Astrocyte (in vitro differentiated cells and primary cell): ENCODE measurements at places on chromosomes 4 and X.
A peak's percentile ranks its signal among the peaks of the same experiment; 100 is the strongest.

DNA sequence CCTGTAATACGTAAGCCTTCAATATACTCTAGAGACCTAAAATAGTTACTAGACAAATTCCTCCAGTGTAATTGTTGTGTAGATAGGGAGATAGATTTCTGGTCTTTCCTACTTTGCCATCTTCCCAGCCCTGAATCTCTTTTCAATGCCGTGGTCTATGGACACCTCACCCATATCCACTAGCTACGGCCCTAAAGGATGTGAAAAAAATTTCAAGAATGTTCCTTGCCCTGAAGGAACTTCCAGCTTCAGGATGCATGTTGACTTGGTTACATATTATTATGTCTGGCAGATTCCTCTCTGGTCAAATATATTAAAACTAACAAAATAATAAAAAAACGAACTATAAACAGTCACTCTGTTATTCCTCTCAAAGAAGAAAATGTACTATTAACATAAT is 52.4 kb upstream of the TSPAN5 start:
- DNase-seq: peak; percentile 13

GRCh38 chr4:30948653-30949052 is 228.5 kb downstream of the PCDH7 start:
- DNase-seq: peak; percentile 76

DNA sequence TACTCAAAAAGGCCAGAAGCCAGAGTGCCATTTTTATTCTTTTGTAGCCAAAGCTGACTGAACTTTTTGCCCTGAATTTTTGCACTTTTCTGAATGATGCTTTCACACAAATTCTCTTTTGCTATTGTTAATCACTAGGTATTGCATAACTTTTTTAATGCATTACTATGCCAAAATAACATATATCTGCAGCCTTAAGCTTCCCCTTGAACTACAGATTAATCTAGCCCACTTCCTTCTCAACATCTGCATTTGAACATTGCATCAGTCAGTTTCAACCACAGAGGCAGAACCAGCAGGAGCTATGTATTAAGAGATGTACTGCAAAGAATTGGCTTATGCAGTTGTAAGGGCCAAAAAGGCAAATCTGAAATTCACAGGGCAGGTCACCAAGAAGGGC is 197.6 kb upstream of the GYPA start:
- DNase-seq: no peak

- DNase-seq: no peak
These were observed 58.5 kb downstream of the TMEM131L start for GRCh38 chr4:153524682-153525081.

DNA sequence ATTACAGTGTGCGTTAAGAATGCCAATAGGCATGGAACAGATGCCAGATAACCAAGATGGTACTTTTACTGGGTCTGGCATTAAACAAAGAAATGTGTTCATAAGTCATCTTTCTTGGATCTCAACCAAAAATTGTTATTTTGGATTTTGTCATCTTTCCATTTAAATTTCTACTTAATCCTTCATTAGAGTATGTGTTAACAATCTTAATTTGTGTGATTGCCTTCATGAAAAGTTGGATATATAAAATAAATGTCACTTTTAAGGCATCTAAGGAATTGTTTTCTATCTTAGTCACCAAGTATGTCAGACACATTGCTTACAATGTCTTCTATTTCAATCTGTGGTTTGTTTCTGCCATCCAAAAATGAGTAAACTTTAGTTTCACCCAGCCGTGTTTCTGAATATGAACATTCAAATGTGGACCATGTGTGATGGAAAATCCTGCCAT is 87.5 kb downstream of the PALLD start:
- peak; percentile 75 for DNase-seq
